ENCODE measurements at places on chromosomes 7 and 10.

DNA sequence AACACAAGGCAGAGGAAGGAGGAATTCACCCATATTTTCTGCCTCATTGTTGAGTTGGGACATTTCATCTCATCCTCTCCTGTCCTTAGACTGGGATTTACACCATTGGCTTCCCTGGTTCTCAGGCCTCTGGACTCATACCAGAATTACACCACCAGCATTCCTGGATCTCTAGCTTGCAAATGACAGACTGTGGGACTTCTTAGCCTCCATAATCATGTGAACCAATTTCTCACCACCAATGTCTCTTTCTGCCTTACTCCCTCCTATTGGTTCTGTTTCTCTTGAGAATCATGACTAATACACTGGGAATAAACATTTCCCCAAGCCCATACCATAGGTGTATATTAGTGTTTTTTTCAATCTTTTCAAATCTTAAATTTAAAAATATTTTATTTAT, 2.9 kb upstream of the ZNF33A start:
- DNase-seq = no peak

GRCh38 chr10:4941540-4942330, 21.5 kb upstream of the AKR1C1 start:
- no peak for DNase-seq

GRCh38 chr7:19107356-19108146, 9.9 kb downstream of the TWIST1 start:
- DNase-seq = no peak

DNA sequence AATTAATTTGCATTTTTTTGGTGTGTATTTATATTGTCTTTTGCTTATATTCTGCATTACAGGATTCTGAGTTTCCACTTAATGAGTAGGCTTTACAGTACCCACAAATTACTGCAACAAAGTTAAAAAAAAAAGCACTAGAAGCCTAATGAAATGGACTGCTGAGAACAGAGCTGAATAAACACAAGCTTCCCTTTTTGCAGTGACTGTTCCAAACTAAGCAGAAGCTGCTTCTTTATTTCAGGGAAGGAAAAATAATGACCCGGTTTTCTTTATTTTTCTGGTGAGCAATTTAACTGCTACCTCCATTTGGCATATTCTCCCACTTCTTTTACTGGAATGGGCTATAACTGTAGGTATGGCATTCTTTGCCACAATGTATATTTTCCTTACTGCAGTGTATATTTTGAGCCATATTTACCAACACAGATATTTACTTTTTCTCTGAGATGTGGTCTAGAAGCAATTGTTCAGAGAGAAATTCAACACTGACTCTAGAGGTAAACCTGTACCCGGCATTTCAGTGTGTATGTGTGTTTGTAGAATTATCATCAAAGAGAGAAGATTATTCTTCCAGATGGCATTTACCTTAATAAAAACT, 56.9 kb downstream of the HDAC9 start:
- no peak for DNase-seq

DNA sequence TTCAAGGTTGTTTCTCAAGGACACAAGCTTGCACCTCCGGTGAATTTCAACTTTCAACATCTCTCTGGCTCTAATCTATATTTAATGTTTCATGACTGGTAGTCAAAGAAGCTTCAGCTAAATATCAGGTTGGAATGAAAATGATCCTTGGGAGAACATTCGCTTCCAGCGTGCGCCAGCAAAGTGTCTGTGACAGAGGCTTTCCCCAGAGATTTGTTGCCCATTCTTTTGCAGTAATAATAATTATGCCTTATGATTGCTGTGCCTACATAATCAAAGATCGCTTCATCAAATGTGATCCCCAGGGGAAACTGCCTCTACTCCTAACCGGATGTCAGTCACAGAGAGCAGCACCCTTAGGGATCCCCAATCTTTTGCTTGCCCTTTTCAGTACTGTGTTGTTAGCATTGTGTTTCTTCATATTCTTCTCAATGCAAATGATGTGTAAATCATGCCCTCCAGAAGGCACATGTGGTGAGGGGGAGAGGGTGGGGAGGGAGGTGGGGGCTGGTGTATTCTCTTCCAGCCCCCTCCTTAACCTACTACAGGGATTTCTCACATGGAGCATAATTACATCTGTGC, 30.5 kb downstream of the FZD1 start:
- no peak for DNase-seq

GRCh38 chr7:122038134-122038533, 105.9 kb downstream of the AASS start:
- DNase-seq = no peak

DNA sequence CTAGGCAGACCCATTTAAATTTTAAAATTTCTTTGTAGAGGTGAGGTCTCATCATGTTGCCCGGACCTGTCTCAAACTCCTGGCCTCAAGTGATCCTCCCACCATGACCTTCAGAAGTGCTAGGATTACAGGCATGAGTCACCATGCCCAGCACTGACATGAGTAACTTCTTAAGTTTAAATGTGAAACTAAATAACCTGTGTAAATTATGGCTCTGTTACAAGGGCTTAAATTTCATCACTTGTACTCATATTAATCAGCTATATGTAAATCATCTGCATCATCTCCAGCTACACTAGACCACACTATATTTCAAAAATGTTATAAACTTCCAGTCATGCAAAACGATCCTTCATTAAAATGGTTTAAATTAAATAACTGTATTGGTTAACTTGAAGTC, 56.1 kb downstream of the ATAD1 start:
- no peak for DNase-seq

DNA sequence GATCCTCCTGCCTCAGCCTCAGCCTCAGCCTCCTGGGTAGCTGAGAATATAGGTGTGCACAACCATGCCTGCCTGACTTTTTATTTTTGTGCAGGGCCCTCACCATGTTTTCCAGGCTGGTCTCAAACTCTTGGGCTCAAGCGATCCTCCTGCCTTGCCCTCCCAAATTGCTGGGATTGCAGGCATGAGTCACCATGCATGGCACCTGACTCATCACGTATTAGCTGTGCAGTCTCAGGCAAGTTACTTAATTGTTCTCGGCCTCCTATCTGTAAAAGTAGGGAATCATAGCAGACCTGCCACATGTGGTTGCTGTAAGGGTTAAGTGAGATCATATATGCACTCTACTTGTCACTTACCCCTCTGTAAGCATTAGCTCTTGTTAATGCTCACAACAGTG, 117.2 kb downstream of the ANLN start:
- DNase-seq = no peak

DNA sequence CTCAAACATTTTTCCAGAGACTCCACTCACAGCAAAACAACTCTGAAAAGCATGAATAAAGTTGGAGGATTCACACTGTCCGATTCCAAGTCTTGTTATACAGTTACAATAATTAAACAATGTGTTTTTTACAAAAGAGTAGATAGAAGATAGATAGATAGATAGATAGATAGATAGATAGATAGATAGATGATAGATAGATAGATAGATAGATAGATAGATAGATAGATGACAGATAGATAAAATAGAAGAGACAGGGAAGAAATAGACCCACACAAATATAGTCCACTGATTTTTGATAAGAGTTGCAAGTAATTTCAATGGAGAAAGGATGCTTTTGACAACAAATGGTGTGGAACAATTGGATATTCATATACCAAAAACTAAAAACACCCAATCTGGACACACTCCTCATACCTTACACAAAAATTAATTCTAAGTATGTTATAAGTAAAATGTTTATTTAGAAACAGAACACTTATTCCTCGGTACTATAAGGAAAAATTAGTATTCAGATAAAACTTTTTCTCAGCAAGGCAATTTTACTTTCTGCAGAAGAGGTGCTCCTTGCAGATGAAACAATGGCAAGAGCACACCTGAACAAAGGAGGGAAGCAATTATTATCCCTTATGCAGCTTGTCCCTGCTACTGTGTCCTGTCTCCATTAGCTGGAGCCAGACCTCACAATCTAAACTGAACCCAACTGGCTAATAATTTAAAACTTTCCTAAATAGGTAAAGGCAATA, 5.7 kb upstream of the TAS2R39 start:
- no peak for DNase-seq

- no peak for DNase-seq
Measured at GRCh38 chr10:119443970-119444660, 98.4 kb downstream of the RGS10 start.

DNA sequence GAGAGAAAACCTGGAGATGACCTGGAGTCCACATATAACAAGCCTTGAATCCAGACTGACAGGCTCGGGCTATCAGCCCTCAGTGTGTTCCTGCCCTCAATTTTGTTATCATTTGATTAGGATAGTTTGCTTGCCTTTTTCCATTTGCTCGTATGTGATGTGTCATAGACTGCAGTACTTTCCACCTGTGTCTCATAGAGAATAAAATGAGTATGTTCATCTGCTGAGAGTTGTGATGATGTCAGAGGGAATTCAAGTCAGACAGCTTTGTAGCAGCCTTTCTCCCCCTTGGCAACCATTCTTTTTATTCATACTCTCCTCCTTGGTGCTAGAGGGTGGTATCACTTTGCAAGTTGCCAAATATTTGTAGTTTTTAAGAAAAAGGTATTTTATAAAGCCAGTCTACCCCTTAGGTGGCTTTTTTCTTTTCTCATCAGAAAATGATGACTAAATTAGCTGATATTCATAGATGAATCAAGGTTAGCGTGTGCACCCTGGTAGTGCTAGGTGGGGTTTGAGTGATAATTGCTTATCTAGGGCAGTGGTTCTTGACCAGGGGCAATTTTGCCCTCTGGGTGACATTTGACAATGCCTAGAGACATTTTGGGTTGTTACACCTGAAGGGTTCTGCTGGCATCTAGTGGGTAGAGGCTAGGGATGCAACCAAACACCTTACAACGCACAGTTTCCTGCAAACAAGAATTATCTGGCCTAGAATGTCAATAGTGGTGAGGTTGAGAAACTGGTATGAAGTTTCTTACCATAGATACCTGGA, 5.4 kb downstream of the SGPL1 start:
- DNase-seq = no peak

GRCh38 chr10:83346266-83346910, 792.9 kb upstream of the GHITM start:
- DNase-seq = no peak

- no peak for DNase-seq
Measured at GRCh38 chr7:128415217-128415785, 5.5 kb upstream of the IMPDH1 start.

DNA sequence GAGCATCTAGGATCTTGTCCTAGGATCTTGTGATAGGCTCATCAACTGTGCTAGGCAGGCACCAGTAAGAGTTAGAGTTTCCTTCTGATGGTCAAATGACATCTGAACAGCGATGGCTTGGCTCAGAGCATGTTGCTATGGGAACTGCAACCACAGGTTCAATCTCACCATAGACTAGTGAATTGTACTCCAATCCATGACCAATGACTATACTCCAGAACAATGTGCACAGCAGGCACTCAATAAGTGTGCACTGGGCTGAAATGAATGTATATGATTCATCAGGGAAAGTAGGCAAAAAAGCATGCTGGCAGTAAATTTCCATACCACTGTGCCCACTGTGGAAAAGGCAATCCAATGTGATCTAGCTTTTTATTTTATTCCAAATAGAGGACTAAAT, 163.6 kb upstream of the HPS1 start:
- DNase-seq = no peak

- DNase-seq = no peak
Measured at GRCh38 chr7:68984306-68984705, 614.0 kb upstream of the AUTS2 start.

DNA sequence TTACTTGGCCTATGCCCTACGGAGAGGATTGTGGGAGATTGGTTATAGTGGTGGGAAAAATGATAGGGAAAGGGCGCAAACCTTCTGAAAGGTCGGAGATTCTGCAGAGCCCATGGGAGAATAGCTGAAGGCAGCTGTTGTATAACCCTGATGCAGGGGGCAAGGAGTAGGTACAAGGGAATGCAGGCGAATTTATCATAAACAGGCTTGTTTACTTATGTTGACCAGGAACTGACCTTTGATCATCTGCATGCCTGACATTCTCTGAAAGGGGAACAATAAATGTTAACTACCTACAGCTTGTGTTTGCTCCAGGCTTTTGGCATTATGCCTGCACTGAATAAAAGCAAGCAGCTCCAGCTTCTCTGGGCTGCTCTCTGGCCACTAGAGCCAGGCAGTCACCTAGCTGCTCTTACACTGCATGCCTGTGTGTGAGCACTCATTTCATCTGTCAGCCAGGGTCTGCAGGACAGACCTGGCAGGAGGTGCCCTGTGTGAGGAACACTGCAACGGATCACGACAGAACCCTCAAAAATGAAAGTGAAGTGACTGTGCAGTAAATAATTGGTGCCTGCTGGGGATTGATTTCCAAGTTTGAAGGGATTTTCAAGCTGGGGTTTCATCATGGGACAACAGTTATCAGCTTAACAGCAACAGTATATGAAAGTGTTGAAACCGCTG, 31.1 kb upstream of the ABCA13 start:
- DNase-seq = peak; percentile 66

- no peak for DNase-seq
Measured at GRCh38 chr7:27118580-27118979, 12.0 kb downstream of the HOXA4 start.

DNA sequence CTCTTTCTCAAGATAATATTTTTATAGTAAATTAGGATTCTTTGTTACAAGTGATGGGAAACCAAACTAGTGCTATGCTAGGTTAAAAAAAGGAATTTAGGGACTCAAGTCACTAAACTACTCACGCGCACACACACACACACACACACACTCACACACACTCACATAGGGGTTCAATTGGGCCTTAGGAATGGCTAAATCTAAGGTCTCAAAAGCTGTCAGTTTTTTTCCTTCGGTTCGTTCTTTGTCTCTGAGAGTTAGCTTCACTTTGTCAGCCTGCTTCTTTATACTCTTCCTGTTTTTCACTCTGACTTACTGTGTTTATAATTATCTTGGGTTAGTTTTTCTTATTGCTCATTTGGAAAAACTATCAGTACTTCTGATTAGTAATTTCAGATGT, 138.9 kb downstream of the ADK start:
- no peak for DNase-seq

- no peak for DNase-seq
Measured at GRCh38 chr7:139895141-139895829, 66.2 kb downstream of the TBXAS1 start.

GRCh38 chr10:43923328-43923727, 274.6 kb upstream of the ZNF32 start:
- DNase-seq = no peak

DNA sequence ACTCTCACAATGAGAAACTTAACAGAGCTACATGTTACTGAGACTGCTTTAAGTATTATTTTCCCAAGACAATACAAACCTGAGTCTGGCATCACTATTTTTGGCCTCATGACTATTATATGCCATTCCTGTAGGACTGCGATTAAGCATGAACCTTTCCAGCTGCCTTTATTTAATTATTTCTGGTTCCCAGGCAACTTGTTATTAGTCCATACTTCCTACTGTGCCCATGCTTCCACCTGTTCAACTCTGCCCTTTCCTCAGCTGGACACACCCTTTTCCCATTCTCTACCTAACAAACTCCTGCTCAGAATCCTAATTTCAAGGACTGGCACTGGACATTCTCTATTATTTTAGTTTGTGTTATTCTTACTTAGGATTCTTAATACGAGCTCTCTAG, 8.1 kb upstream of the CROT start:
- DNase-seq = no peak

DNA sequence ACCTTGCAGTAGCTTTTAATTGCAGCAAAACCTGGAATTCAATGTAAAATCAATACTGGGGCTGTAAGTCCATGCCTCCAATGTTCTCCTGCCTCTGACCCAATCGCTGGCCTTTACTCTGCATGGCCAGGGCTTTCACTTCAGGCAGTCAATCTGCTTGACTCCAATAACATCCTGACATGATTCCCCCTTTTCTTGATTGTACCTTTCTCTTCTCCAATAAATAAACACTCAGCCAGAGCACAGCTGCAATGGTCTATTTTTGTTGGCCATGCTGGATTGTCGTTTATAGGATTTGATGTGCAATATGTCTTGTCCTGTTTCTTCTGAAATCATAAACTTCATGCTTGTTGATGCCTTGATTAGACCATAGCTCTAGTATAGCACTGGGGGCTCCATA, 97.8 kb upstream of the COL1A2 start:
- no peak for DNase-seq
